ENCODE measurements at places on chromosomes 2 and 18.
A peak's percentile ranks its signal among the peaks of the same experiment; 100 is the strongest.

- DNase-seq: no peak
These were observed 2167.3 kb upstream of the CELF4 start for GRCh38 chr18:39732918-39733317.

GRCh38 chr2:127637725-127638252 lies 8.2 kb upstream of the GPR17 start:
- DNase-seq: peak; percentile 52

GRCh38 chr2:73746015-73746876 lies 9.1 kb upstream of the TPRKB start:
- DNase-seq: no peak

DNA sequence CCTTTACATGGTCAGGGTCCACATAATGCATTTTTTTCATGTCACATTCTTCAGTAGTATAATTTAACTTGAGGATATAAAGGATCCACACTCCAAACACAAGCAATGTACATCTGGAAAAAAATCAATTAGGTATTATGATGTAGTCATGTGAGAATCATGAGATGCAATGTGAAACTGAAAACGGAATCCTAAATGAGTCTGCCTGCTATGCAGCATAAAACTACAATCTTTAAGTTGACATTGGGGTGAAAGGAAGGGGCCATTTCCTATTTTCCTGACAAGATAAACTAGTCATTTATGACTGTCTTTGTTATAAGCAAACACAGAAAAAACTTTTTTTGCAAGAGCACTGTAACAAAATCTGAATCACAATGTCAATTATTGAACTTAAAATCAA lies 27.6 kb downstream of the ST3GAL5 start:
- no peak for DNase-seq
